ENCODE measurements at places on chromosomes 7 and 10.

DNA sequence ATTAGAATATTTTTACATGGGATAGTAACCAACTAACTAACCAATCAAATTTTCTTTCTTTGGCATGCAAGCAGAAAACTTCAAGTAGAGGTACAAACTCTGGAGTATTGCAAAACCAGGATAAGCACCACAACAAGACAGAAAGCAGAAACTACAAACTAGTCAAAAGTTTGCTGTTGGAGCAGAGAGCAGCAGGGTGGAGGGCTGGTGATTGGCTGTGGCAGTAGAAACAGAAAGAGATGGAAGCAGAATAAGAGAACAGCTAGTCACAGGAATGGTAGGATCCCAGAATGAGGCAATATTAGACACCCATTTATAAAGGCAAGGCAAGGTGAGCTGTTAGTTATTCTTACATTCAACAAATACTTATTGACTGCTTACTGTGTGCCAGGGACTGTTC, 6.8 kb upstream of the MACC1 start:
- DNase-seq = no peak

DNA sequence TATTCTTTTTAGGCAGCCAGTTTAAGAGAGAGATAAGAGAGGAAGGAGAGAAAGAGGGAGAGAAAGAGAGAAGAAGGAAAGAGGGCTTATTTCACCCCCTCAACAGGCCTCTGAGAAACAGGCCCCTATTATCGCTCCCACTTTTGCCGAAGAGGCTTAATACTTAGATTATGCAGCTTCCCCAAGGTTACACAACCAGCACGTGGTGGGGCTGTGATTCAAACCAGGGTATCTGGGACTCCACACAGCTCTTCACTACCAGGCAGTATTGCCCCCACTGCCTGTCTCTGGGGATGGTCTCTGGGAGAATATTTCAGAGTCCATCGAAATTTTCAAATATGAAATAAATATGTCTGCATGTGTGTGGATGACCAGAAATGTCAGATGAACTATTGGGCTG, 3.0 kb downstream of the GIMAP1 start:
- DNase-seq = no peak

- DNase-seq = no peak
Observed at GRCh38 chr7:123204206-123204835, 4.6 kb upstream of the SLC13A1 start.

DNA sequence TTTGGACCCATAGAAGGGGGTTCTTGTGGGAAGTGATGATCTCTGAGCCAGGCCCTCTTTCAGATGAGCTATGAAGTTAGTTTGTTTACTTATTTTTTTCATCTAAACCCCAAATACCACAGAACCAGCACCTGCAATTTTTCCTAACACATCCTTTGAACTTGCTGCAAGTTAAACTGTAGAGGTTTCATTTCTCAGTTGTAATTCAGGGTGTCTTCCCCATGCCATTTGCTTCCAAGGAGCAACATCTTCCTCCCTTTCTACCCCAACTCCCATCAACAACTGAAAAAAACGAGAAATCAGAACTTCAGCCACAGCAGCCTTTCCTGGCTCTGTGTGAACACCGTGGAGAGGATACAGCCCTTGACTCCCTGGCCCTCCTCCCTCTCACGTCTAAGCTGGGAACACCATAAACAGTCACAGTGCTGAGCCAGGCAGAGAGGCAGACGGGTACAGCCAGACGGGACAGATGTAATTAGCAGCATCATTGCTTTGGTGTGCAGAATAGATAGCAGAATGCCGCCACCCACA, 63.6 kb downstream of the RGS10 start:
- DNase-seq = no peak

GRCh38 chr10:11913079-11913641, 90.0 kb downstream of the PROSER2 start:
- DNase-seq = no peak
